Colonic mucosa (tissue), 4 donors: ENCODE measurements at places on chromosomes 11 and 22. TPM values are rescaled to one million over a fixed set of nuclear protein-coding genes. Genes with fewer than 3 reads are reported as not detected.

VPREB3 gene
- 1.2 TPM for total RNA-seq

DNA sequence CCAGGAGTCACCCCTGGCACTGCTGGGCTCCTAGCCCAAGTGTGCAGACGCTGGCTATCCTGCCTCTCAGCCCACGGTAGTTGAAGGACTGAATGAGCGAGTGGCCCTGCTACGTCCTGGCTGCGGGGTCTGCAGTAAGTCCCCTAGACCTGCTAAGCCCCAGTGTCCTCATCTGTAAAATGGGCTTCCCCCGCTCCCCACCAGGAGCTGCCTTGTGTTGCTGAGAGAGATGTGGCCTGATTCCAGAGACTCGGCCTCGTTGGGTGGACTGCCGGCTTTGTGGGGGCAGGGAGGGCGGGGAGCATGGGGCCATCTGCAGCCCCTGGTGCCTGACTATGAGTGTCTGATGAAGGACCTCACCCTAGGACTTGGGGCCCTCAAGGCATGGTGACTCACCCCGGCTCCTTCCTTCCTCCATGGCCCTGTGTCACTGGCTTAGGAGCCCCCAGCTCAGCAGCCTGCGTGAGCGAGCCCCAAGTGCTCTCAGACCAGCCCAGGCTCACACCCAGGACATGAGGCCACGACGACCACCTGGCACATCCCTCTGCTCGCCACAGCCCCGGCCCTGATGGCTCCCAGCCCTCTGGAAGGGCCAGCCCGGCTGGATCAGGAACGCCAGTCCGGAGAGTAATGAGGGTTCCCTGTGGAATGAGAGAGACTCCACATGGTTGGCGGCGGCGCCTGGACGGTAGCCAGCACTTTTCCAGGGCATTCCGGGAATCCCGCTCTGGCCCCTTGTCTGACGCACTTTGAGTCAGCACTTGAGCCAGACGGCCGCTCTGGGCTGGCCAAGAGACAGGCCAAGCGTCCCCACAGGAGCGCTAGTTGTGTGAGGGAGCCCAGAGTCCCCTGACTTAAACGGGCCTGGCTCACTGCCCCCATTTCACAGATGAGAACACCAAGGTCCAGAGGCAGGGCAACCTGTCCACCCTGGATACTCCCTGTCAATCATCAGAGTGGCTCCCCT lies 50.5 kb upstream of the SHISAL1 start:
- H3K4me3 ChIP-seq = no peak overlapping the region
- peak overlapping the region; percentile 44 for H3K27ac ChIP-seq
- no peaks in the 10 kb centered on the region for H3K36me3 ChIP-seq
- no peaks in the 10 kb centered on the region for H3K4me1 ChIP-seq
- peak; percentile 68 for DNase-seq

DNA sequence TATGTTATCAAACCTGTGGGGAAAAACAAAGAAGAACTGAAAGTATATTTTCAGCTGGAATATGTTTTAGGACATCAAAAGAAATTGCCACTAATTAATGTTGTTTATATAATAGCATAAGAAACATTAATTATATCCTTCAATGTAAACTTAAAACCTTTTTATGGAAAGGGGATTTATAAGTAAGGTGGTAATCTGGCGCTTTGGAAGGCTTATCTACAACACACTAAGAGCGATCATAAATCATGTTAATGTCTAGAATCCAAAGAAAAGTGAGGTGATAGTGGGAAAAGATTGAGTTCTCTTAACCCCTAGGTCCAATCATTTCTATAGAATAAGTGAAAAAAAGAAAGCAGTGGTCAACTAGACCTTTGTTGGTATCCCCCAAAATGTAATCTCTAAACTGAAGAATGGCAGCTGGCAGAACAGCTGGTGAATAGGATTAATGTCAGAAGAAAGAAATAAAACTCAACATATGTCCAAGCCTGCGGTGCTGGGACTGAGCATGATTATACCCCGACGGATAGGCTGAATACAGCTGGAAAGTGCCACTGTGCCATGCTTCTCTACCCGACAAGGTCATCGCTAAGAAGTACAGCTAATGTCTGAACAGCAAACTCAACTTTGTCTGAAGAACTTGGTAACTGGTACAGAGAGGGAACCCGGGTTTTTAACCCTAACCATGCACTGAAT lies 64.0 kb downstream of the SOX6 start:
- no peaks in the 10 kb centered on the region for H3K27me3 ChIP-seq
- DNase-seq = no peak
- H3K36me3 ChIP-seq = no peaks in the 10 kb centered on the region

- no peaks in the 10 kb centered on the region for H3K36me3 ChIP-seq
- no peaks in the 10 kb centered on the region for H3K27me3 ChIP-seq
- H3K4me1 ChIP-seq = no peaks in the 10 kb centered on the region
- H3K27ac ChIP-seq = no peak overlapping the region
- H3K4me3 ChIP-seq = no peak overlapping the region
Measured at GRCh38 chr11:62860835-62861563, 19.7 kb upstream of the SLC3A2 start.

RAB38 gene
- total RNA-seq = 1.6 TPM

GRCh38 chr22:43891360-43892182 lies at the start of gene PNPLA5:
PNPLA5 (minus strand) TSS chr22:43892013; CDS start chr22:43891880, 133 bp downstream.
- DNase-seq = no peak
- no peaks in the 10 kb centered on the region for H3K36me3 ChIP-seq
- H3K27ac ChIP-seq = no peak within 1 kb of the TSS

SCGB2A2 gene
- not detected for total RNA-seq

DNA sequence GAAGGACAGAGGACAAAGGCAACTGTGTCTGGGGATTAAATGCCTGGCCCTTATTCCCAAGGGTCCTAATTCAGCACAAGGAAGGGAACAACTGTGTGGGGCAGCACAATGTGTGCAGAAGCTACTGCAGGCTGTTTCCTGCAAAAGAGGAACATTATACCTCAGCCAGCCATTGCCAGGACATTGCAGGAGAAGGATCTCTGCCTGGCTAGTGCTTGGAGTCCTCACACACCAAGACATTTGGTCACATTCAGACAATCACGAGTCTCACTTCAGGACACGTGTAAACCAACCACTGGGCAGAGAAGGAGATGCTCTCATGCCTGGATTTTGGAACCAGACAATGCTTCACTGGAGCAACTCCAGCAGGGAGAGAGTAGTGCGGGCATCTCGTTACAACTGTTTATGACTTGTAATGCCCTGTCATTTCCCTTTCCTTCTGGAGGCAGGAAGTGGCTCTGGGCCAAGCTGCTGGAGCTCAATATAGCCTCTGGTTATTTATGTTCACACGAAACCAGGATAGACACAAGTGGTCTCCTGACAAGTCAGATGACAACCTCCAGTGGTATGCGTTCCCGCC lies 23.9 kb upstream of the ZC3H12C start:
- no peak overlapping the region for H3K27ac ChIP-seq
- peak; percentile 68 for DNase-seq
- no peaks in the 10 kb centered on the region for H3K27me3 ChIP-seq
- H3K4me1 ChIP-seq = no peaks in the 10 kb centered on the region
- no peaks in the 10 kb centered on the region for H3K36me3 ChIP-seq

DNA sequence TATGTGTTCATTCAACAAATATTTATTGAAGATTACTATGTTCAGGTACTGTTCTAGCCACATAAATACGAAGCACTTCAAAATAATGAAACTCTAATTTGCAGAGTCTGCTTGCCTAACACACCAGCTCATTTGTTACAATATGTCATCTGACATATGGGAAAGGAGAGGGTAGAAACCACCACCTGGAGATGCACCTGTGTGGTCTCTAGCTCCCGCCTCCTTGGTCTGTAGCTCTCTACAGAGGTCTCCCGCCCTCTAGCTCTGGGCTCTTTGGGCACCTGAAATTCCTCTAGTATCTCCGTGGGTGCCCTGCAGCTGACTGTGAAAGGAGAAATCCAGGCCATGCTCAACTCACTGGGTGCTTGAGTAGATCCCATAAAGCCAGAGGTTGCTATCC lies 51.4 kb upstream of the DBX1 start:
- no peak overlapping the region for H3K27ac ChIP-seq
- no peaks in the 10 kb centered on the region for H3K36me3 ChIP-seq
- no peaks in the 10 kb centered on the region for H3K4me1 ChIP-seq
- no peak overlapping the region for H3K4me3 ChIP-seq
- no peak for DNase-seq
